ENCODE measurements at places on chromosomes 11 and 22. TPM values are rescaled to one million over a fixed set of nuclear protein-coding genes. Genes with fewer than 3 reads are reported as not detected.

Gene OR10AG1
- not detected for total RNA-seq

DNA sequence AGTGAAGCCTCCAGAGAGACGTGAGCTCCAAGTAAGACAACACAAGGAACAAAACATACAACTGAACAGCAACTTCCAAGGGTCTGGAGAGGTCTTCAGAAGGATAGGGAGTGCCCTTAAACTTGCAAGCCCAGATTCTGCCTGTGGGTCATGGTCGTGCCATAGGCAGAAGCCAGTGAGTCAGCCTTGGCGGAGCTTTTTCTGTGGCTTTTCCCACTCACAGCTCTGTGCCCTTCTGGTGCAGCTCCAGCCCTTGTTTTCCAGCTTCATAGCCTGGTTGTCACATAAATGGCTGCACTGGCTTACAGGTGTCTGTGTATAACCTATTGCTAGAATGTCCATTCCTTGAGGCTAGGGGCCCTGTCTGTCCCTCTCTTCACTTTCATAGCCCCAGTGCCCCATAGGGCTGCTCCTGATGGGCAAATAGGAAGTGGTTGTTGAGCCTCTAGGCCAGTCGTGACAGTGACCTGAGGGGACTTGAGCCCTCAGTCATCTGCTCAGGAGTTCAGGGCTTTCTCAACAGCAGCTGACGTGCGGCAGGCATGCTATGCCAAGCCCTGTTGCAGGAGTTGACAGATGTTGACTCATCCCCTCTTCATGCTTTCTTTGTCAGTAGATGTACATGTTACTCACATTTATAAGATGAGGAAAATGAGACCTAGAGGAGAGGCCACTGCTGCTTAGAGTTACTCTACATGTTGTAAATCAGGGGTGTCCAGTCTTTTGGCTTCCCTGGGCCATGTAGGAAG is 7.4 kb downstream of the MED15 start:
- no peak overlapping the region for H3K27ac ChIP-seq
- peaks cover 71% of the 10 kb centered on the region for H3K4me1 ChIP-seq
- no peak for DNase-seq
- H3K36me3 ChIP-seq: peaks cover 54% of the 10 kb centered on the region

DNA sequence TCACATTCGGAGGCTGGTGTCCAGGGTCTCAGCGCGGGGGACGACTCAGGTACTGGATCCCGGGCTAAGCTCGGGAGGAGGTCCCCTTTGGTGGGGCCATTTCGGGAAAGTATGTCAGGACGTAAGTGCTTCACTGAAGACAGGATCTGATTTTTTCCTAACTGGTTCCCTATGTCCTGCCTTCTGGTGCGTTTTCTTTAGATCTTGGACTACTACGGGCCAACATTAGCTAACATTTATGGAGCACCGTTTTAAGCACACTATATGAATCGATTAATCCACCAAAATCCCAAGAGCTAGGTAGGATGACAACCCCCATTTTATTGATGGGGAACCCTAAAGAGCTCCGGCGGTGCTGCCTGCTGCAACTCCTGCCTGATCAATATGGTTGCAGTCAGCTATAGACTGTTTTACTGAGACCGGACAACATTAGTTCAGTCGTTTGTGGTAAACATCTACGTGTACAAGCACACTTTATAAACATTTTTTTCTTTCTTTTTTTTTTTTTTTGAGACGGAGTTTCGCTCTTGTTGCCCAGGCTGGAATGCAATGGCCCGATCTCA is 17.0 kb upstream of the WDR74 start:
- H3K27ac ChIP-seq: peak overlapping the region; percentile 98
- H3K4me3 ChIP-seq: peak overlapping the region; percentile 99
- peaks cover 54% of the 10 kb centered on the region for H3K36me3 ChIP-seq

DNA sequence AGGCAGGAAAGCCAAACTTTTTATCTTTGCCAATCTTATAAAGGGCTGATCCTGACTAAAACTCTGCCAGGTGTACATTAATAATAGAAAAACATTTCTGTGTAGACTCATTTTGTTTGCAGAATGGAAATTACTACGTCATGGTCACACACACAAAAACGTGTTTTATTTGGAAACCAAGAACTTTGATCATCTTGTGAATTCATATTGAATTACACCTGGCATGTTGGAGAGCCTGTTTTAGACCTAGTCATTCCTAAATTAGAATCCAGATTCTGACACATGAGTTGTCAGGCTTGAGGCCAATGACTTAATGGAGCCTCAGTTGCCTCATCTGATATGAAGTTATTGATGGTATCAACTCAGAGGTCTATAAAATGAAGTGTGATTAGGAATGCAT is 235.6 kb upstream of the TENM4 start:
- no peak overlapping the region for H3K27ac ChIP-seq
- no peaks in the 10 kb centered on the region for H3K27me3 ChIP-seq
- no peaks in the 10 kb centered on the region for H3K36me3 ChIP-seq
- H3K4me1 ChIP-seq: no peaks in the 10 kb centered on the region
- no peak for DNase-seq

DNA sequence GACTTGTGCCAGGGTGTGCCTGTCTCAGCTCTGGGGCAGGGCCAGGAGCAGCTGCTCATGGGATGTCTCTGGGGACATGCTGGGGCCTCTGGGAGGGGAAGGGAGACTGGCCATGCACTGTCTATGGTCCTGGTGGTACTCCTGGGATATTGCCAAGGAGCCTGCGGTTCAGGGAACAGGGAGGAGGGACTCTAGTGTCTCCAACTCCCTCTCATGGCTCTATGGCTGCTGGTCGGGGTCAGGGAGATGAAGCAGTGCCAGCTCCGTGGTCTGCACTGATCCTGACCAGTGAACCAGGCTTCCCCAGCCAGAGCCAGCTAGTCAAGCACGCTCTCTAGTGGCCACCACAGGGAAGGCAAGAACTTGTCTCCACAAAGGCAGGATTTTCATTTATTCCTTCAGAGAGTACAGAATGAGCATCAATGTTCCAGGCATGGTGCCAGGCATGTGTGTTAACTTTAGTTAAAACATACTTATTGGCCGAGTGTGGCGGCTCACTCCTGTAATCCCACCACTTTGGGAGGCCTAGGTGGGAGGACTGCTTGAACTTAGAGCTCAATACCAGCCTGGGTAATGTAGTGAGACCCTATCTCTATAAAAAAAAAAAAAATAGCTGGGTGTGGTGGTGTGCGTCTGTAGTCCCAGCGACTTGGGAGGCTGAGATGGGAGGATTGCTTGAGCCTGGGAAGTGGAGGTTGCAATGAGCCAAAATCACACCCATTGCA is 2.5 kb upstream of the BEST1 start:
- H3K27ac ChIP-seq: no peak overlapping the region
- no peak overlapping the region for H3K4me3 ChIP-seq
- no peaks in the 10 kb centered on the region for H3K4me1 ChIP-seq
- DNase-seq: peak; percentile 77
- peaks cover 8% of the 10 kb centered on the region for H3K27me3 ChIP-seq
